ENCODE measurements at places on chromosomes 2 and 18. TPM values are rescaled to one million over a fixed set of nuclear protein-coding genes. Genes with fewer than 3 reads are reported as not detected.

Gene RGPD4
- not detected for total RNA-seq

GRCh38 chr2:234502919-234503285 is 6.0 kb upstream of the ARL4C start:
- DNase-seq = no peak

DNA sequence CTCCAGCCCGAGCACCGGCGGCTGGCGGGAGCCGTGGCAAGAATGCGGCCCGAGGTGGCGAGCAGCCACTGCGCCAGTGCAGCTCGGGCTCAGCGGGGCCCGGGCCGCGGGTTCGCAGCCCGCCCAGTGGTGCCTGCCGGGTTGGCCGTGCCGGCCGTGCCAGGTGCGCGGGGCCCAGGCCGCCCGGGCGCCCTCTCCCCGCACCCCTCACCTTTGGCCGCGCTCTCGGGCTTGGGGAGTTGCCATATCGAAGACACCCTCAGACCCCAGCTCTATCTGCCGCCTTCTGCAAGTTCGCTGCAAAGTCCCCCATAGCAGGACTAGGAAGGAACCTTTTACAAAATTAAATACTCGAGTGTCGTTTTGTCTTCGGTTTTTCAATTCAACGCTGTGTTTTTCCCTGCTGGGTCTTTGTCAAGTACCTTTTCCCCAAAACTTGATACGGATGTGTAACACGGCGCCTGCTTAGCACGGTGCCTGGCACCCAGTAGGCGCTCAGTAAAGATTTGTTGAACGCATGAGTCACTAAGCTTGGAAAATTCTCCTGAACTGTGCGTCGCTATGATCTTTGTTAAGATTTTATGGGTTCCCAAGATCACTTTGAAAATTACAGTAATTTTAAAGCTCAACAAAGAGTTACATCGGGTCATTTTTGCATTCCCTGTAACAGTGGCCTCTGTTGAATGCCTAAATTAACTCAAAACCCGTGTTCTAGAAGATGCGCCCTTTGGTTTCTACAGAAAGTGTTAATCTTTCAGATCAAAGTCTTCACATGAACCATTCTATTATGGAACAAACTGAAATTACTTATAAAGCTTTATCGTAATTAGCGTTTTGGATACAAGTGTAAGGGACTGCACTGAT is 750 bp downstream of the STRADB start:
- no peak for DNase-seq

DNA sequence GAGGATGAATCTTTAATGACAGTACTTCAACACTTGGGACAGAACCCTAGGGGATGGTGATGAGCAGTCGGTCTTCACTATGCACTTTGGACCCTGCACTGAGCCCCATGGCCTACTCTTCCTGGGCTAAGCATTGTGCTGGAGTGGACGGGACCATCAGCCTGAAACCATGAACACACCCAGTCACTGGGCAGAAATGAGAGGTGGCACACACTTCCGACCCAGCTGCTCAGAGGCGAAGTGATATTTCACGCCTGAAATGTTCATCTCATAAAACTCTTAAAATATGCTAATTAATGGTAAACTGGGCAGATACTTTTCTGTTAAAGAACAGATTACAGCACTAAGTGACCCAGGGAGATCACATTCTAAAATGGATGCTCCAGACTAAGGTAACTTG is 150.3 kb upstream of the NDUFV2 start:
- DNase-seq = no peak

GRCh38 chr2:138193416-138194213 is 229.3 kb downstream of the HNMT start:
- no peak for DNase-seq

GRCh38 chr2:15271276-15271675 is 289.9 kb downstream of the NBAS start:
- DNase-seq = no peak

DNA sequence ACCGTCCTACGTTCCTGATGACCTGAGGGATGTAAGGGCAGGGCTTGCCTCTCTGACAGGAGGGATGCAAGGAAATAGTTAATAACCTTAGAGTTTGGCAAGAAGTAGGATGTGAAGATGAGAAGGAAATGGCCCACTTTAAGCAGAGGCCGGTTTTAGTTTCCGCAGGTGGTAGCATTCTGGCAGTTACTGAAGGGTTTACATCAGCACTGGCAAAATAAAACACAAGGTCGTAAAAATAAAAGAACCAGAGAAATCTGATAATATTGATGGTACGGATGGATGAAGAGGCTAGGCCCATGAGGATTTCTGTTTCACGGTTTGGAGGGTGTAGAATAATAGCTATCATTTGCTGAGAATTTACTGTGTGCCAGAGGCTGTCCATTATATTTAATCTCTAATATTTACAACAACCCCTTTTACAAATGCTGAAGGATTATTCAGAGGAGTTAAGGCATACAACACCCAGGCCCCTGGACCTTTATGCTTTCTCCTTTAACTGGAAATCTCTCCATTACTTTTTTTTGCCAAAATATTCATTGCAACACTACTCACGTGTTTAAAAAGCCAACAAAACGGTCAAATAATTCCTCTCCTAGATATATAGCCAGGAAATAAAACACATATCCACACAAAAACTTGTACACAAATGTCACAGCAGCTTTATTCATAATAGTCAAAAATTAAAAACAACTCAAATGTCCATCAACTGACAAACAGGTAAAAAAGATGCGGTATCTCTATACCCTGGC is 28.5 kb downstream of the DAPL1 start:
- DNase-seq = no peak
